ENCODE measurements at places on chromosomes 12 and 14. TPM values are rescaled to one million over a fixed set of nuclear protein-coding genes. Genes with fewer than 3 reads are reported as not detected.

Gene ANG
- 14.5 TPM for total RNA-seq

Gene MGAT4C
- total RNA-seq, result 3.2 TPM

Gene DEPDC4
- total RNA-seq, result 0.44 TPM

DNA sequence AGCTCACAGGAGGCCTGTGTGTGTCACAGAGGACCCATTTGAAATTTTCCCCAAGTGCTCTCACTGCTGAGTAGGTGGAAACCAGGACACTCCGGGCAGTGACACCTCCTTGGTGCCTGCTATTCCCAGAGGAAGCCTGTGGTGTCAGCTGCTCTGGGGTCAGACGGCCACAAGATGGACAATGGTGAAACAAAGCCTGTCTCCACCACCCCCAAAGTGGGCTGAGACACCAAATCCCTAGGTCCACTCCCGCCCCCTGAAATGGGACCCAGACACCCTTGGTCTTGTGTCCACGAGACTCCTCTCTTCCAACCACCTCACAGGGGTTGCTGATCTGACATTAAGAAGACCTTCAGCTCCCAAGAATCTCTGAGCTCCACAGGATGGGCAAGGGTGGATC, 7.0 kb downstream of the KCNH3 start:
- H3K36me3 ChIP-seq, result no peaks in the 10 kb centered on the region
- H3K27me3 ChIP-seq, result no peaks in the 10 kb centered on the region
- H3K27ac ChIP-seq, result no peak overlapping the region
- no peak for DNase-seq

GRCh38 chr14:77005559-77005958, 22.9 kb downstream of the IRF2BPL start:
- DNase-seq, result no peak
- no peak overlapping the region for H3K27ac ChIP-seq
- no peak overlapping the region for H3K4me3 ChIP-seq
- H3K36me3 ChIP-seq, result no peaks in the 10 kb centered on the region
- no peaks in the 10 kb centered on the region for H3K27me3 ChIP-seq
- H3K4me1 ChIP-seq, result peaks cover 21% of the 10 kb centered on the region

Gene BEST3
- 1.4 TPM for total RNA-seq

Gene CMTM5
- total RNA-seq, result not detected

All from right atrium auricular region (tissue), 2 donors.